ENCODE measurements at places on chromosomes 6 and 20.

- peak; percentile 67 for DNase-seq
These were observed 30.1 kb upstream of the SLC16A10 start for GRCh38 chr6:111057074-111057752.

DNA sequence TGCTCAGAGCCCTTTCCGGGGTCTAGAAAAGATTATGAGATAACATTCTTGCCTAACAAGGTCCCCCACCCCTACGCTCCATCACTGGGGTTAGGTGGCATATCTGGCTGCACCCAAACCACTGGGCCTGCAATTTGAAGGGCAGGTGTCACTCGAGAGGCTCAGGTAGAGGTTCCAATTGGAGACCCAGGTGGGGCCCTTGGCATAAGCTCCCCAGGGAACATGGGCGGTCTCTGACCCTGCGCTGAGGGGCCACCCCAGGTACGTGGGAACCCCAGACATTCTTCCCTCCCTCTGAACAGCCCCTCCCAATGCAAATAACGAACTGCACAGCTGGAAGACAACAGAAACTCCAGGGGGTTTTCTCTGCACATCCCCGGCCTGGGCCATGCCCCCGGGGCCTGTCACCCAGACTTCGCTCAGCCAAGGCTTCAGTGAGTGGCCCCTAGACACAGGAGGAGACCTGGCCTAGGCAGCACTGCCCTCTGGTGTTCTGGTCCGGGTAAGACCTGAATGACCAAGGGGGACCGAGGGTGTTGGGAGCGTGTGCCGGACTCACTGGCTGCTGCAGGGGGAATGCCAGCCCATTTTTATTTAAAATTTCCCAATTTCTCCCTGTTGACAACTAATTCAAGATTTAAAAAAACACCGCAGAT lies 47.5 kb downstream of the DSTN start:
- peak; percentile 71 for DNase-seq

GRCh38 chr20:63124092-63124781 lies 91.7 kb downstream of the YTHDF1 start:
- no peak for DNase-seq

- no peak for DNase-seq
These were observed 9.9 kb downstream of the LAMA5 start for GRCh38 chr20:62357187-62357667.

DNA sequence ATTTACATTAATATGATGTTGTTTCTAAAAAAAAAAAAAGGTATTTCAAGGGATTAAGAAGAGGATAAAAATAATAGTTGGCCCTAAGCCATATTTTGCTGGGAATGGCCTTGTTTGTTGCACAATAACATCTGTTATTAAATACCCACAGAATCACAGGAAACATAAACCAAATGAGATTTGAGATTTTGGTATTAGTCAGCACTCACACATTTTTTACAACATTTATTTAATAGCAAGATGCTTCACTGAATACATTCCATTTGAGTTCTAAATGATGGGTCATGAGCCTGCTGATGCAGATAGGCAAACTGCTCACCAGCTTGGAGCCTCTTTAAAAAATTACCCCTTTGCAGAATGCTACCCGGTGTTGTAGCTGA lies 92.9 kb upstream of the ENPP5 start:
- no peak for DNase-seq

DNA sequence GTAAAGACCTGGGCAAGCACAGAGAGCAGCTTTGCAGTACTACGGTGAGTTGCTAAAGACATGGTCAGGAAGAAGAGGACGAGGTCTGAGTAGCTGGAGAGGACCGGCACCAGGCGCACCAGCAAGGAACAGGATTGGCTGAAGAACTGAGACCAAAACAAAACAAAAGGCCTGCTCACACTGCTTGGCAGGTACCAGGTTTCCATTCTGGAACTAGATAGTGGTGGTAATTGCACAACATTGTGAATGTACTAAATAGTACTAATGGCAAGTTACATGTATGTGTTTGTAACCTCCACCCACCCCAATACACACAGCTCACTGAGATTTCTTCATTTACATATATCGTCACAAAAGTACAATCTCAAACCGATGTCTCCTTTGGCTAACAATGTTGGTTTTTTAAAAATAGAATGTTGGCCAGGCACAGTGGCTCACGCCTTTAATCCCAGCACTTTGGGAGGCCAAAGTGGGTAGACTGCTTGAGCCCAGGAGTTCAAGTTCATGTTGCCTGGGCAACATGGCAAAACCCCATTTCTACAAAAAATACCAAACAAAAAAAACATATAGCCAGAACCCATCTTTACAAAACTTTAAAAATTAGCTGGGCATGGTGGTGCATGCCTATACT lies 32.5 kb upstream of the LYRM2 start:
- no peak for DNase-seq

- no peak for DNase-seq
These were observed 70.5 kb downstream of the TBC1D32 start for GRCh38 chr6:121263742-121264141.
